ENCODE measurements at places on chromosomes 4 and X.

DNA sequence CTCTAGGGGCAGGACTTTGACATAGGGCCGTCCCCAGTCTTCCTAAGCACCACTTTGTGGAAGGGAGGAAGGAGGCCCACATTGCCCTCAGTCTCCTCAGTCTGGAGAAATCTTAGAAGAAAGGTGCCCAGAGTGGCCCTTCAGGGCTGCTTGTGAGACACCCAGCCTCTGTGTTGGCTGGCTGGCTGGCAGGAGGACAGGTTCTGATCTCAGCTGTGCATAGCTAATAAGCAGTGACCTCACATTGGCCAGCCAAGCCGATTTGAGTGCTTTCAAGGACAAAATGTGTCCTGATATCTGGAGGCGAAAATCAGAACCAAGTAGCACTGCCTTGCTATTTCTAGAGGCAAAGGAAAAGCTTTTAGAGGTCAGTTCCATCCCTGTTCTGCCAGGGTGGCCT, 211.5 kb downstream of the BCOR start:
- DNase-seq, result no peak

- DNase-seq, result no peak
Observed at GRCh38 chrX:45622538-45622937, 421.9 kb upstream of the DIPK2B start.

GRCh38 chr4:20474119-20474518, 222.4 kb downstream of the SLIT2 start:
- DNase-seq, result no peak

- no peak for DNase-seq
Observed at GRCh38 chrX:133366735-133367134, 48.6 kb downstream of the GPC4 start.

DNA sequence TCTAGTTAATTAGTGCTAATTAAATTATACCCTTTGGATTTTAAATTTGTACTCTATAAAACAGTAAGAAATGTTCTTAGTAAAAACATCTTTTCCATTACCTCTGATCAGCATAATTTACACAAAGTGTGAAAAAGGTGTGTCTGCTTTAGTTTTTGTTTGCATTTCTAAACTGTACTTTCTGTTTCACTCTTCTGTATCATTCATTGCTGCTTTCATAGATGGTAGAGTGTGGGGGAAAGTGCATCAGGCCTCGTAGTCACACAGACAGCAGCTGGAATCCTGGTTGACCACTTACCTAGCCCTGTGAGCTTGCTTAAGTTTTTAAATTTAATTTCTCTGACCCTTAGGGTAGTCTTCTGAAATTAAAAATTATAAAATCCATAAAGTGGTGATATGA, 275.4 kb upstream of the PITX2 start:
- DNase-seq, result no peak

DNA sequence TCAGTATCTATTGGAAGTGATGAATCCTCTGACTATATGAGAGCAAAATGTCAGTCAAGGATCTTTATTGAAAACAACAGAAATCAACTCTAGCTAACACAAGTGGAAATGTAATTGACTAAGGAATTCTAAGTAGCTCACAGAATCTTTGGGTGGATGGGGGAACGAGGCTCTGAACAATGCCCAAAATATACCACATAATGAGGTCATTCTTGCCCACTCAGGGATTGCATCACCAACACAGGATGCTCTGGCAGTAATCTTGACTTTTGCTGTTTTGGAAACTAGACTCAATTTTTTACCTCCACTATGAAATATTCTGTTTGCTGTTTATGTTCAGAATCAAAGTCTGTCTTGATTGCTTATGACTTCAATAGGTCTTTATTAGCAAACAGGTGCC, 127.4 kb upstream of the UNC5C start:
- DNase-seq, result no peak

DNA sequence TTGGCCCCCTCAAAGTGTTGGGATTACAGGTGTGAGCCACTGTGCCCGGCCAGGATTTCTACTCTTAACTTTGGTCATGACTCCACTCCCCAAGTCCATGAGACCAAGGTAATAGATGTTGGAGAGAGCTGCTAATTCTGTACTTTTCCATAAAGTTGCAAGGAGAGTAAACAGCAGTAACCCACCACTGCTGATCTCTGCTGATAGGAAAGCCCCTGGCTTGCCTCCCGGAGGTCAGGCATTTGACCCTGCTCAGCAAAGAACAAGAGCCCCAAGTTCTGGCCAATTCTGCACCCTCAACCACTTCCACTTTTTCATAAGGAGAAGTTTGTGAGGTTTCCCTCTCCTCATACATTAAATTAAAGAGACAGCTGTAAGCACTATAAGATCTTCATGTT, 143.0 kb downstream of the RASL11B start:
- DNase-seq, result no peak

DNA sequence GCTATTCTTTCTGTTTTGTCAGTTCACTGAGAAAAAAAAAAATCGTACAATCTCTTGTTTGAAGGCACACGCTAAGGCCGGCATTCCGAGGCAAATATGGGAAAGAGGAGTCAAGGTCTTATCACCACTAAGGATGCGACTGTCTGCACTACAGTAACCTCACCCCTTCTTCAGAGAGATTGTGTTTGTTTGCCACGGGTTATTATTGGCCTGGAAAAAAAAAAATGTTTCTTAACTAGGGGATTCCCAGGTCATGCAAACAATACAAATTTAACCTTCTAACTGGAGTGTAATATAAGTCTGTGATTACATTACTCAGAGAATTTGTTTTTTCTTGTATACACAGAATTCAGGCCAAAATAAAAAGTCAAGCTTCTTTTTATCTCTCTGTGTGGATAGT, 168.3 kb downstream of the TMA16 start:
- DNase-seq, result no peak

Data from stimulated activated CD4-positive, alpha-beta T cell treated with anti-CD3 and anti-CD28 coated beads, Interleukin-15, amount 100 ng/mL, for 1 hour (primary cell).